ENCODE measurements at places on chromosomes 12 and 14.
A peak's percentile ranks its signal among the peaks of the same experiment; 100 is the strongest.

- peak; percentile 70 for DNase-seq
These were observed 8.4 kb downstream of the GPRC5A start for GRCh38 chr12:12899530-12900380.

GRCh38 chr14:71463807-71464206 lies 468.4 kb upstream of the RGS6 start:
- DNase-seq, result no peak

DNA sequence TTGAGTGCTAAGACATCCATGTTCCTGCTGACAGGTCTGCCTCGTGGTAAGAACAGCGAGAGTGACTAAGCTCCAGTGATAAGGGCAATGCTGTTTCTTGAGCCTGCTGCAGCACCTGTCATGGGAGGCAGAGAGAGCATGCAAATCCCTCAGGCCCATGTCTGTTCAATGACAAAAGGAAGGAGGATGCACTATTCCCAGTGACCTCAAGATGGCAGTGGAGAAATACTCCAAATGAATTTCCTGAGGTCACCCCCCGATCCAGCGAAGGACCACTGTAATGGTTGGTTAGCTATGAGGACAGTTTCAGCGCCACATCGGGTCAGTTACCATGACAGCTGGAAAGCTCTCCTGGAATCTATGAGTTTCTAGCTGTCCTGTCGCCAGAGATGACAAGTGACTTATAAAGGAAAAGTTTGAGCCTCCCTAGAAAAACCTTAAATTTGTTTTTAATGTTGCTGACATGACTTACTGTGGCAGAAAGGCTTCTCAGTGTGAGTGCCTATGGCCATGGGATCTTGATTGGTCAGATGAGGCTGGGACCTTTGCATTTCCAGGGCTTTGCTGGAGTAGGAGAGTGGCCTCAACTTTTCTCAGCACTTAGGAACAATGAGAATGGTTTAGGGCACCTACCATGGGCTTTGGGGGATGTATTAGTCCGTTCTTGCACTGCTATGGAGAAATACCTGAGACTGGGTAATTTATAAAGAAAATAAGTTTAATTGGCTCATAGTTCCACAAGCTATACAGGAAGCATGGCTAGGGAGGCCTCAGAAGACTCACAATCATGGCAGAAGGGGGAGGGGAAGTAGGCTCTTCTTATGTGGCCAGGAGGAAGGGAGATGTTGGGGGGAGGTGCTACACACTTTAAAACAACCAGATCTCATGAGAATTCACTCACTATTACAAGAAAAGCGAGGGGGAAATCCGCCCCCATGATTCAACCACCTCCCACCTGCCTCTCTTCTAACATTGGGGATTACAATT lies 88.0 kb upstream of the TMEM260 start:
- DNase-seq, result peak; percentile 39

GRCh38 chr12:118307069-118307954 lies 65.4 kb downstream of the TAOK3 start:
- DNase-seq, result peak; percentile 62

DNA sequence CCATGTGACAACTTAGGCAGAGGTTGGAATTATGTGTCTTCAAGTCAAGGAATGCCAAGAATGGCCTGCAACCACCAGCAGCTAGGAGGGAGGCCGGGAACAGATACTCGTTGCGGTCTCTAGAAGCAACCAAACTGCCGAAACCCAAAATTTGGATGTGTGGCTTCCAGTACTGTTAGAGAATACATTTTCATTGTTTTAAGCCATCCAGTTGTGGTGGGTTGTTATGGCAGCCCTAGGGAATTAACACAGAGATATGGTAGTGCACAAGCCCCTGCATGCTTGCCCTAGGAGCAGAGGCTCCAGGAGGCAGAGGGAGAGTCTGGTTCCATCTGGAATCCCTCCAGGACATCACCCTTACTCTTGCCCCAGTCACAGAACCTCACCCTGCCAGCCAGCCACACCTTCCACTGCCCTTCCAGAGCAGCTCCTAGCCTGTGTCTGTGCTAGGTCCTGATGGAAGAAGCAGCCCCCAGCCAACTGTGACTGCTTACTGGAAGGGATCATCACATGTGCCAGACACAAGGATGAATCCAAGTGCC lies 19.5 kb downstream of the PITPNM2 start:
- DNase-seq, result no peak

GRCh38 chr12:50734409-50735263 lies 29.3 kb upstream of the ATF1 start:
- peak; percentile 13 for DNase-seq

- no peak for DNase-seq
These were observed 1.1 kb upstream of the HOXC4 start for GRCh38 chr12:54052438-54053002.

GRCh38 chr14:34266344-34266743 lies 195.7 kb downstream of the SPTSSA start:
- no peak for DNase-seq

DNA sequence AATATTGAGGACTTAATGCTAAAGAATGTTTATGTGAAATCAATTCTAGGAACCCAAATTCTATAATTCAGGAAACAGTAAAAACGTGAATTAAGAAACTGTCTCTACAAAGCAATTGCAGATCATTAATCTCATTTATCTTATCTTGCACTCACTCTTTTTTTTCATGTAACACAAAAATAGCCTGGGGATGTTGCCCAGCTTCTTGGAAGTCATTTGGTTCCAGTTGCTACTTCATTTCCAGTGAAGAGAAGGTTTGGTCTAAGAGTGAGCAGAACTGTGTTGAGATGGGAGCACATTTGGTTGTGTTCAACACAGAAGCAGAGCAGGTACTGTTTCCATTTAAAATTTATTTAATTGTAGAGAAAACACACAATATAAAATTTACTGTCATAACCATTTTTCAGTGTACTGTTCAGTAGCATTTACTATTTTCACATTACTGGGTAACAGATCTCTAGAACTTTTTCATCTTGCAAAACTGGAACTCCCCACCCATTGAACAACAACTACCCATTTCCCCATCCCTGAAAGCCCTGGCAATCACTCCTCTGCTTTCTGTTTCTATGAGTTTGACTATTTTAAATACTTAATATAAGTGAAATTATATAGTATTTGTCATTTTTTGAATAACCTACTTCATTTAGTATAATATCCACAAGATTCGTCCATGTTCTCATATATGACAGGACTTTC lies 9.7 kb downstream of the CLEC6A start:
- no peak for DNase-seq

- no peak for DNase-seq
These were observed 48.9 kb upstream of the DLK1 start for GRCh38 chr14:100677554-100678468.

- no peak for DNase-seq
These were observed 728.5 kb downstream of the DIO2 start for GRCh38 chr14:79482825-79483224.

DNA sequence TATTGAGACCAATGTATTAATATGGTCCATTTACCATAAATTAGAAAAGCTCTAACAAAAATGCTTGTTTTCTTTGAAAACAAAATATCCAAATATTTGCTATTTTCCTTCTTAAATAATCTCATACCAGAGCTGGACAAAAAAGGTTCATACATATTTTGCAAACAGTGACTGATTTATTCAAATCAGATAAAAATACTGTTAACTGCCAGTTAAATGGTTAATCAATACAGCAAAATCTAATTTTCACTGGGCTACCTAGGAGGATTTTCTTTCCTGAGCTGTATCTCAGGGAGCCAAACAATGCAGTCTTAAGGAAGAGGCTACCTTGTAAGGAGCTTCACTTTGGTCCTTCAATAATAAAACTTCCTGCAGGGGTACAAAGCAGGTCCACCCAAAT lies 2.0 kb downstream of the FERMT2 start:
- no peak for DNase-seq

DNA sequence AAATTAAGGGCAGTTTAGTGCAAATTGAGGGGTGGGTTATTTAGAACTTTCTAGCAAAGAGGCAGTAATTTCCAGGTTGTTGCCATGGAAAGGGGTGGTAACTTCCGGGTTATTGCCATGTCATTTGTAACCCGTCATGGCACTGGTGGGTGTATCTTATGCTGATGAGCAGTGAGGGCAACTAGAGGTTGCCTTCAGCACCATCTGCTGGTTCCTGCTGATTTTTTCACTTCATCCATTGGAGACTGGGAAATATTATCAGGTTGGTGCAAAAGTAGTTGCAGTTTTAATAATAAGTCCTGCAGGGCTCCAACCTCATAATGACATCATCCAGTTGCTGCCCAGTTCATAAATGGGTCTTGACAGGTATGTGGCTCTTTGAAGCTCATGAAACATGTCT lies 24.4 kb upstream of the SERPINA4 start:
- no peak for DNase-seq

DNA sequence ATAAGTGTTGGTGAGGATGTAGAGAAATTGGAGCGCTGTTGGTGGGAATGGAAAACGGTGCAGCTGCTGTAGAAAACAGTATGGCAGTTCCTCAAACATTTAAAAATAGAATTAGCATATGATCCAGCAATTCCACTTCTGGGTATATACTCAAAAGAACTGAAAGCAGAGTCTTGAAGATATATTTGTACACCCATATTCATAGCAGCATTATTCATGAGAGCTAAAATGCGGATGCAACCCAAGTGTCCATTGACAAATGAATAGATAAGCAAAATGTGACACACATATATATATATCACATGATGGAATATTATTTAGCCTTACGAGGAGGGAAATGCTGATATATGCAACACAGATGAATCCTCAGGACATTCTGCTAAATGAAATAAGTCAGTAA lies 84.7 kb upstream of the CEP83 start:
- DNase-seq, result no peak

- DNase-seq, result no peak
These were observed 32.0 kb upstream of the CDKN3 start for GRCh38 chr14:54364555-54365415.

- no peak for DNase-seq
These were observed 8.9 kb downstream of the CORO1C start for GRCh38 chr12:108722463-108722862.

DNA sequence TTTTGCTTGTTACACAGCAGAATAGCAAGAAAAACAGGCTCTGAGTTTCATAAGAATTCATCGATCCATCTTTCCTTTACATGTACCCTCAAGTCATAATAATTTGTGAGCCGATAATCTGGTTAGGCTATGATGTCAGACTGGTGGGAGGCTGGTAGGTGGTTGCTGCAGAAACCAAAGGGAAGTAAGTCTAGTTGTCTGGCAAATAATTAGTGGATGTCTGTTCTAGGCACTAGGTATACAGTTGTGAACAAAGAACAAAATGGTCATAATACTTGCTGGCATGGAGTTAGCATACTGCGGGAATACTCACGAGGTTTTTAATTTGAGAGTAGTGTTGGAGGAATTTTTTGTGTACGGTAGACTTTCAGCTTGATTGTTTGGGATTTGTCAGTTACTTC lies 8.8 kb downstream of the SUSD6 start:
- DNase-seq, result peak; percentile 53

DNA sequence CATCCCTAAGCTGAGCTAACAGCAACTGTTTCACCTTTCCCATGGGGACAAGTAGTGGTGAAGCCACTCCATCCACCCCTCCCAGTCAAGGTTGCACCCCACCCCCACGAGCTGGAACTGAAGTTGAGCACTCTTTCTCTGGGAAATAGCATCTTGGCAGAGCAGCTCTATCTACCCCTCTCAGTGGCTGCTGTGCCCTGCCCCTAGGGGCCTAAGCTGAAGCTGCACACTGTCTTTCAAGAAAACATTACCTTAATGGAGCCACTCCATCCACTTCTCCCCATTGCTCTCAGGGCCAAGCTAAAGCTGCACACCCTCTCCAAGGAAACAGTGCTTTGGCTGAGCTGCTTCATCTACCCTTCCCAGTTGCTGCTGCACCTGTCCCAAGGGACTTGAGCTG lies 170.6 kb upstream of the CCDC196 start:
- no peak for DNase-seq

GRCh38 chr12:91651728-91652127 lies 469.1 kb upstream of the DCN start:
- no peak for DNase-seq

DNA sequence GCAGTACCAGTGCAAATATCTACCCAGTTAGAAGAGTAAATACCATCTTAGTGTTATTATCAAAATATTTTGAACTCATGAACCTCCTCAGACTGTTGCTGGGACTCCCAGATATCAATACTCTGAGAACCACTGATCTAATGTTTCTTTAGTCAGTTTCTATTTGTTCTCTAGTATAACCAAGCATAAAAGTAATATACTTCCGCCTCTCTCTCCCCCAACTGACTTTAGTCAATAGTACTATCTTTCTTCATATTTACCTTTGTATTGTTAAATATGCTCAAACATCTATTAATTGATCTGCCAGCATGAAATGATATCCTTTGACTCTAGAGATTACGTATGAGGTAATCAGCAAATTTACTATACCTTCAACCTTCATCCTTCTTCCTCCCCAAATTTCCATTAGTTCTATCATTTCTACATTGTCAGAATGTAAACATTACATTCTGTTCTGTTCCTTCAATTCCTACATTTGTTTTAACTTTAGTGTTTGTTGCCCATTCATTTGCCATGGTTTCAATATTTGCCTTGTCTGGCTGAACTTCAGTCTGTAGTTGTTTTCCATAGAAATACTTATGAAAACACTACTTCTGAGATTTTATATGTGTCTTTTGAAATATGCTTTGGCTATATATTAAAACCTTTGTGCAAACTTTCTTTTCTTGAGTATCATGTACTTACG lies 192.5 kb upstream of the PDE3A start:
- DNase-seq, result no peak

DNA sequence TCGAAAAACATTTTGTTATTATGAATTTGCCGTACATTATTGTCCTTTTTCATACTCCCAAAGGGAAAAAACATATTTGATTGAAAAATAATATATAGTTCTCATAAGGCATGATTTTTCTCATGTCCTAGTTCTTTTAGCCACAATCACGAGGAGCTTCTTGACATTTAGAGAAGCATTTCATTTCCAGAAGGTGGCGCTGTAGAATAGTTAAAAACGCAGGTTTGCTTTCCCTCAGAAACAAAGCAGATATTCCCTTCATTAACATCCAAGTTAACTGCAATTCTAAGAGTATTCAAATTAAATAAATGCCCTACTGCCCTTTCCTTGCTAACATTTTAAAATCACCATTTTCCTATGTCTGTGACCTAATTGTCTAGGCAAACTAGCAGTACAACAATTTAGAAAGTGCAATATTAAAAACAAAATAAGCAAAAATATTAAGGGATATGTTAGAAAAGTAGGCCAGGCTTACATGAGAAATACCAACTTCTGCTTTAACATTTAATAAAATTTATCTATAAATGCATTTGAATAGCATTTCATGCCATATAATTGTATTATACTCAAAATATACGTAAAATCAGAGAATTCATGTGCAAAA lies 10.9 kb upstream of the PIK3C2G start:
- no peak for DNase-seq

GRCh38 chr12:67645601-67646000 lies 2.9 kb upstream of the DYRK2 start:
- no peak for DNase-seq

- no peak for DNase-seq
These were observed 64.0 kb upstream of the SLC24A4 start for GRCh38 chr14:92258934-92259333.

GRCh38 chr12:81295251-81295650 lies 217.4 kb downstream of the ACSS3 start:
- no peak for DNase-seq
